ENCODE measurements at places on chromosomes 12 and 14.

DNA sequence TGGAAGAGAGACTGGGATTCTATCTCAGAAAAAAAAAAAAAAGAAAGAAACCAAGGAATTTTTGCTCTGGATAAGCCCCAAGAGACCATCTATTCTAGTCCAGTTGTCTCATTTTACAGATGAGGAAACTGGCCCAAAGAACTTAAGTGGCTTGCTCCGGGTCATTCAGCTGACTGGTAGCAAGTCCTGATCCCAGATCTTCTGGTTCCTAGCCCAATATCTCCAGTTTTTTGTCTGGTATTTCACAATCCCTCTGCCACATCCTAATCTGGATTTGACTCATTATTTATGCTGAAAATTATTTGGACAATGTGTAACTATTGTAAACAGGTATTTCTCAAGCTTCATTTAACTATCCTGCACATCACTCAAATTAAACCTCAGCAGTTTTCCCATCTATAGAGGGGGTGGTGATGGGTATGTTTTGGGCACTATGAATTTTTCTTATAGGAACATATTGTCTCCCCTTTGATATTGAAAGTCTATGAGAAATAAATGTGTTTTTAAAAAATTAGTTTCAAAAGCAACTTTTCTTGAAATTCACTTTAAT, 43.4 kb downstream of the PPP2R5E start:
- peak; percentile 45 for DNase-seq

DNA sequence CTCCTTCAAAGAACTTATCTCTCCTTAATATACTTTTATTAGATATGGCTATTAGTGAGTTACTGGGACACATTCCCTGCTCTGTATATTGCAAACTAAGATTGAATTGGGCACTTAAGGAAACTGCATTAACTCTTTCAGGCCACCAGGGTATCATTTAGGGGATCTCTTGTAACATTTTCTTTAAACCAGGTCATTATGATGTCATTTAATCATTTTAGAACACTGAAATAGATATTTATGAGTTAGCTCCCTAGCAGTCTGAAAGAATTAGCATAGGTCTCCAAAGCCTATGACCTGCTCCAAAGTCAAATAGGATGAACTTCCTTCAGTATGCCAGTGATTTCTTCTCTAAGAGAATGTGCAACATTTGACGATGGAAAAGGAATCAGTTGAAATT, 506.9 kb downstream of the FOXG1 start:
- no peak for DNase-seq

DNA sequence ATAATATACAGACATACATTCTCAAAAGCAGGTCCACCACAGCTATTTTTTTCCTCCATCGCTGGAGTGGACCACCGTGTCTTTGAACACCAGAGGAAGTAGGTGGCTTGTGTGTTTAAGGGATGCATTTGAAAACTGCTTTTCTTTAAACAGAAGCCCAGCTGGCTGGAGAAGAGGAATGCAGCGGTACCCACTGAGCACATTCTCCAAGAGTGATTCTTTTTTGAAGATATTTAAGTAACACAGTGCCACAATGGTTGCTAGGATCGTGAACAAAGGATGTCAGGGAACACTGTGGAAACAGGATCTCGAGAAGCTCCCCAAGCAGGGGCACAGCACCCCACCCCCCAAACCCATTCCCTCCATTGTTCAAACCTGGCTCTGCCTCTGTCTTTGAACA, 286.6 kb upstream of the PWP1 start:
- no peak for DNase-seq

DNA sequence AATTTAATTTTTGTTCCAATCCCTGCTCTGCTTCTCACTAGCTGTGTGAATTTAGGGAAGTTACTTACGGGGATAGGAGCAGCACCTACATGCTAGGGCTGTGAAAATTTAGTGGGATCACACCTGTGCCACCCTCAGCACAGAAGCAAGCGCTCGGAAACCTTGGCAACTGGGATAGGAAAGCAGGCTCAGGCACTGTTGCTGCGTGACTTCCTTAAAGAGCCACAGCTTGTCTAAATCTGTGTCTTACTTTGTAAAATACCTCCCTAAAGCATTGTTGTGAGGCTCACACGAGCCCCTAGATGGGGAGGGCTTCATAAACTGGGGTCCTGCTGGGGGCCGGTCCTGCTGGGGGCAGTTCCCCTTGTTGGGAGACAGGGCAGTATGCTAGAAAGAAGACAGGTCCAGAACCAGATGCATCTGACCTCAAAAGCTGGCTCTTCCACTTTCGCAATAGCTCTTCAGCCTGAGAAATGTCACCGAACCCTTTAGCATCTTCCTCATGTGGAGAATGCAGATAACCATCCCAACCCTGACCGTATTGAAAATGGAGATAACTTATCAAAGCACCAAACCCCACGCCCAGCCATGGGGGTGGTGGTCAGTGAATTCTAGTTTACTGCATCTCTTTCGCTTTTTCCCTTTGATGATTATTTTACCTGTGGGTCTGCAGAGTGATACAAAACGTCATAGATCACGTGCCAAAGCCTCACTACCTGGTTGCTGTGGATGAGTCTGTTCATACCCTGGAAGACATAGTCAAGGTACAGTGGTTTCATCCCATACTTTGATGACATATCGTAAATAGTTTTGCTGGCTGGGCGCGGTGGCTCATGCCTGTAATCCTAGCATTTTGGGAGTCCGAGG, 54.1 kb downstream of the AK7 start:
- DNase-seq: no peak

DNA sequence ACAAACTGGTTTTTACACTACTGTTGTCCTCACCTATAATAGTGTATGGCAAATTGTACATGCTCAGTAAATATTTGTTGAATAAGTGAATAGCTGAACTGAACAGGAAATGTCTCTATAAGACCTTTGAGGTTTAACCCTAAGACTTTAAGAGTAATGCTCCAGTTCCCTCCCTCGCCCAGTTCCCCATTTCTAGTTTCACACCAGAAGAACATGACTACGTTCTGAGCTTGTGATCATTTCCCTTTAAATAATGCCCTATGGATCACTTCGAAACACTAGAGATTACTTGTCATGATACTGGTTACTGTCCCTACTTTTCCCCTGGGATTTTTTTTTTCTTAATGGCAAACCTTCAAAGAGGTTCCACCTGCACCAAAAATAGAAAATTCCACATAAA, 69.3 kb downstream of the PRKD1 start:
- no peak for DNase-seq

DNA sequence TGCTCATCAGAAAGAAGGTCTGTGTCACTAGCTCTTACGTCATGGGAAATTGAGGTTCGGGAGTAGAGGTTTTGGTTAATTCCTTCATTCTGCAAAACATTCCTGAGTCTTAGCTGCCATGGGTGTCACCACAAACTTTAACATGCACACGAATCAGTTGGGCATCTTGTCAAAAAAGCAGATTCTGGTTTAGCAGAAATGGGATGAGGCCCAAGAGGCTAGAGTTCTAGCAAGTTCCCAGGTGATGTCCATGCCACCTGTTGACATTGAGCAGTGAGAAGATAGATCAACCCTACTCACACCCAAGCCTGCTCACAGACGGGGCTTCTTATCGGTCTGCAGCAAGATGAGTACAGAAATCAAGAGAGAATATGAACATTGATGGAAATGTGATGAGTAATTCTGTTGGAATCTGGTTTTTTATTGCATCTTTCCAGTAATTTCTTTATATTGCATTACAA, 11.7 kb upstream of the RIN3 start:
- peak; percentile 66 for DNase-seq

- DNase-seq: no peak
Measured at GRCh38 chr12:127579446-127579845, 687.5 kb upstream of the TMEM132C start.

DNA sequence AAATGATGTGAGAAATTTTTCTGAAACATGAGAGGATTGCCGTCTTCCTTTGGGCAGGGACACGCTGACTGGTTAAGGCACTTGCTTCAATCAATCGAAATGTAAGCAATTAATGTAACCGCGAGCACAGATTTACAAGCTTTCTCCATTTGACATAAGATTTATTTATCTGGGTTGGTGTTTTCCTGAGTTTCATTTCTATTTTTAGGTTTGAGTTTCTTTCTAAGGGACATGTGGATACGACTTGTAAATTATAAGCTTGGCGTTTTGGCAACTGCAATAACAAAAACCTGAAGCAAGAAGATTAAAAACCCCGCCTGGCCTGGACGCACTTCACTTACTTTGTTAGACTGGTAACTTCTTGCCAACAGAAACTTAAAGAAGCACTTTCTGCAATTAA, 20.3 kb upstream of the SINHCAF start:
- no peak for DNase-seq

Measured in LHCN-M2 (cell line).